GM19239 (cell line): ENCODE measurements at places on chromosomes 1 and 21.

- no peak for DNase-seq
These were observed 50.4 kb downstream of the KIF21B start for GRCh38 chr1:200972985-200973742.

GRCh38 chr1:208007938-208008342, 97.0 kb upstream of the CD34 start:
- no peak for DNase-seq

DNA sequence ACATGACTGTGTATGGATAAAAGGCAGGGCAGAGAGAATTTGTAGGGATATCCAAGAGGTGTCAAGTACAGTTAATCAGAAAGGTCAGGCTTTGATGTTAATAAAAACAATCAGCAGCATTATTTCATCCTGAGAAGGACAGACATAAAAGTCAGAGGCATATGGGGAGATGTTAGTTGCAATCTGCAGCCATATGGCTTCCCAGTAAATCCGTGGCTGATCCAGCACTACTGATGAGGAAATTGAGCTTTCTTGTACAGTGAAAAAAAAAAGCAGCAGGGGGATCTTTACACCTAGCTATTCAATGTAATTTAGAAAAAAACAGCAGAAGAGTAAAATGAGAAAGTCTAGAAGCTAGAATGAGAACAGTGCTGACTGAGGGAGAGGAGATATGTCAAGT, 2.2 kb upstream of the SPRR1B start:
- no peak for DNase-seq

DNA sequence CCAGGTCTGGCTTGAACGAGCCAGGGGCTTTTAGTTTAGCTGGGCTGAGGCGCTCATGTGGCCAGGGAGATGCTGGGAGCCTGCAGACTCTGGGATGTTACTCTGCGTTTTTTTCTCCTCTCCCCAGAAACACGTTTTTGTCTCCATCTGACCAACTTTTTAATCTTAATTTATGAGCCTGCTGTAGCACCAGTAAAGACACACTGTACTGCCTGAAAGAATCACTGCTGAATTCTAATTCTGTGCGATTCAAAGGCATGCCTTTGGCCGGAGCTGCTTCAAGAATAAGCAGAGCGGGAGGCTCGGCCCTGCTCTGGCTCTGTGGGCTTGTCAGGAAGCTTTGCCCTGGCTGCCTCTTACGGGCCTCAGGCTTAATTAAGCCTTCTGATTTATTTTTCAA, 129.5 kb downstream of the CAMTA1 start:
- DNase-seq, result no peak

GRCh38 chr1:1907098-1907736, 7.8 kb upstream of the CALML6 start:
- DNase-seq, result no peak

- no peak for DNase-seq
These were observed 18.0 kb downstream of the NLRP3 start for GRCh38 chr1:247434005-247434404.

- DNase-seq, result no peak
These were observed 493.0 kb upstream of the PLXNA2 start for GRCh38 chr1:208737161-208737560.

GRCh38 chr21:35428001-35428320, 378.9 kb upstream of the RUNX1 start:
- DNase-seq, result no peak

DNA sequence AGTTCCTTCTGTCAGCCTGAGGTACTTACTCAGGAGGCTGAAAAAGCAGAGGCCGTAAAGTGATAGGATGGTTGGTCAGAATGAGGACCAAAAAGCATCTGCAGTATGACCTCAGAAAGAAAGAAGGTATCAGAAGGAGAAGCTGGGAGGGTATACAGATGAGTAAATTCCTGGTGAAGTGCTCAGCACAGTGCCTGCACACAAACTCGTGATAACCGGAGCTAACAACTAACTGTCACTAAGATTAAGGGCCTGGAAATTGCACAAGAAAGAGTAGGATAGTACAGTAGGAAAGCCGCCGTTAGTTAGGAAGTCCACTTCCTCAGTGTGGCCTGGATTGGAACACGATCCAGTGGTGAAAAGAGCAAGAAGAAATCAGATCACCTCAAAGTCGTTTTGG, 62.6 kb downstream of the VPS26C start:
- no peak for DNase-seq

GRCh38 chr1:203569490-203570318, 56.9 kb upstream of the ATP2B4 start:
- DNase-seq, result no peak

DNA sequence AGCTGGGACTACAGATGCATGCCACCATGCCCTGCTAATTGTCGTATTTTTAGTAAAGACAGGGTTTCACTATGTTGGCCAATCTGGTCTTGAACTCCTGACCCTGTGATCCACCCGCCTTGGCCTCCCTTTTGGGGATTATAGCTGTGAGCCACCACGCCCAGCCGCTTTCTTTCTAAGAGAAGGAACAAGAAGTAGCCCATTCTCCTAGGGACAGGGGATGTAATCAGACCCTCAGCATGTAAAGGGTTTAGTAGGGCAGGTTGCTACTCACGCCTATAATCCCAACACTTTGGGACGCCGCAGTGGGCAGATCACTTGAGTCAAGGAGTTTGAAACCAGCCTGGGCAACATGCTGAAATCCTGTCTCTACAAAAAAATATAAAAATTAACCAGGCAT, 189.7 kb downstream of the TOMM20 start:
- DNase-seq, result no peak

DNA sequence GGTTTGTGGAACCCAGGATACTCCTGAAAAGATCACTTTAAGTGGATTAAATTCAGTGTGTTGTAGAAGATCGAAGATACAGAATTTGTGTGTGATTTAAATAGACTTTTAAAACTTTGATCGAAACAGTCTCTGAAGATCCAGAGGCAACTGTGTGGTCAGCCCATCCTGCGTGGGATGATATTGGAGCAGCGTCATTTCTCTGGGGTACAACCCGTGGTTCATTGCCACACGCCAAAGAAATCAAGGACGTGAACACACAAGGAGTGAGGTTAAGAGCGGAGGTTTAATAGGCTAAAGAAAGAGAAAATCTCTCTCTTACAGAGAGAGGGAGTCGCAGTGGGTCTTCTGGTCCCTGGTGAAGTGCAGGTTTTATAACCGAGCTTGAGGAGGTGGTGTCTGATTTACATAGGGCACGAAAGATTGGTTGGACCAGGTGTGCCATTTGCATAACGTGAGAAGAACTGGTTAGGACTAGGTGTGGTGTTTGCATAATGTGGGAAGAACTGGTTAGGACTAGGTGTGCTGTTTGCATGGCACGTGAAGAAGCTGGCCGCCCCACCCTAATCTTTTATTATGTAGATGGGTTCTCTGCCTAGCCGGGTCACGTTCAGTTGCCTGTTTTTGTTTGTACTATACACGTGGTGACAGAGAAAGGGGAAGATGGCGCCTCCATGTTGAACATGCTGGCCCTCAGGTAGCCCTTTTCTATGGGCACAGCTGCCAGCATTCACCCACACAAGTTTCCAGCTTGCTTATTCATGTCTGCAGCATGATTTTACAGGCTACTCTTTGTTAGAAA, 82.3 kb downstream of the ADSS2 start:
- DNase-seq, result no peak

- DNase-seq, result no peak
These were observed 59.9 kb upstream of the PRRX1 start for GRCh38 chr1:170604065-170604464.

DNA sequence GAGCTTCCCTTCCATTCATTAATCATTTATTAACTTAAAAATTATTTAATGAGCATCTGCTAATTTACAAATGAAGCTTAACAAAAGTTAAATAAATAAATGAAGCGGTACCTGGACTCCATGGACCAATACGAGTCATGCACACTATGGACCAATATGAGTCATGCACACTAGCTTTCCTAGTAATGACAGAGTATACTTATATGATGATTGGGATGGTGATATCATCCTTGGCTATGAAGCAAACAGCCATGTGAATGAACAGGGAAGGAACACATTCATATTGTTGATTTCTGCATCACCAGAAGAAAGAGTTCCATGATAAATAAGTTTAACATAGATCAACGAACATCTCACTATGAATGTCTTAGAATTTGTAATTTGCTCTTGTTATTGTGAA, 109.9 kb downstream of the SPAG17 start:
- DNase-seq, result no peak

GRCh38 chr21:43611598-43612369, 47.5 kb downstream of the HSF2BP start:
- peak; percentile 23 for DNase-seq

DNA sequence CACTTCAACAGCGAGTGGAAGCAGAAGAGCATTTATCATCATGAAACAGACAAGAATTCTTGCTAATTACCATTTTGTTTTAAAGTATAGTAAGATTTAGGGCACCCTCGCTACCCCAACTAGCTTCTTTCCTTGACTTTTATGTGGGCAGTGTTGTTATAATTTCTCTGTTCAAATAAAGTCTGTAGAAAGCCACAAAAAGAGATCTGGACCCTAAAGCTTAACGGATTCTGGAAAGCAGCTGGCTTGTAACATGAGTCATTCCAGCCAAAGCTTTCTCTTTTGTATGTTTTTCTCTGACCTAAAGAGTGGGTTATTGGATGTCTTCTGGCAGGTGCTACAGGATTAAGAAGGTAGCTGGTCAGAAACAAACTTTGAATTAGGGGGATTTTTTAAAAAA, 37.4 kb downstream of the RUNX1 start:
- no peak for DNase-seq

DNA sequence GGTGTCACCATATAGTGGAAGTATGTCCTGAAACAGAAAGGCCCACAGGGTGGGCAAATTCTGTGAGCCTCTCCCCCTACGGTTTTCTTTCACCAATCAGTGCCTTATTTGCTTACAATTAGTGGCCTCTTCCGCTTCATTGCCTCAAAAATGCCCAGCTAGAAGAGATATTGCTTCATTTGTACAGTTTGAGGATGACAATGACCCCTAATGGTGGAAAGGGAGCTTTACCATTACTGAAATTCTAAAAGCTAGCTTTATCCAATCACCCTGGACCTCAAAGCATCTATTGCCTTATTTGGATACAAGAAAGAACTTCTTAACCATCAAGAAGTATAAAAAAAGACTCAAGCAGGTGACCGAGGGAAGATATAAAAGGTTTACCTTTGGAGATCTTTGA, 49.6 kb downstream of the LRRC71 start:
- no peak for DNase-seq

DNA sequence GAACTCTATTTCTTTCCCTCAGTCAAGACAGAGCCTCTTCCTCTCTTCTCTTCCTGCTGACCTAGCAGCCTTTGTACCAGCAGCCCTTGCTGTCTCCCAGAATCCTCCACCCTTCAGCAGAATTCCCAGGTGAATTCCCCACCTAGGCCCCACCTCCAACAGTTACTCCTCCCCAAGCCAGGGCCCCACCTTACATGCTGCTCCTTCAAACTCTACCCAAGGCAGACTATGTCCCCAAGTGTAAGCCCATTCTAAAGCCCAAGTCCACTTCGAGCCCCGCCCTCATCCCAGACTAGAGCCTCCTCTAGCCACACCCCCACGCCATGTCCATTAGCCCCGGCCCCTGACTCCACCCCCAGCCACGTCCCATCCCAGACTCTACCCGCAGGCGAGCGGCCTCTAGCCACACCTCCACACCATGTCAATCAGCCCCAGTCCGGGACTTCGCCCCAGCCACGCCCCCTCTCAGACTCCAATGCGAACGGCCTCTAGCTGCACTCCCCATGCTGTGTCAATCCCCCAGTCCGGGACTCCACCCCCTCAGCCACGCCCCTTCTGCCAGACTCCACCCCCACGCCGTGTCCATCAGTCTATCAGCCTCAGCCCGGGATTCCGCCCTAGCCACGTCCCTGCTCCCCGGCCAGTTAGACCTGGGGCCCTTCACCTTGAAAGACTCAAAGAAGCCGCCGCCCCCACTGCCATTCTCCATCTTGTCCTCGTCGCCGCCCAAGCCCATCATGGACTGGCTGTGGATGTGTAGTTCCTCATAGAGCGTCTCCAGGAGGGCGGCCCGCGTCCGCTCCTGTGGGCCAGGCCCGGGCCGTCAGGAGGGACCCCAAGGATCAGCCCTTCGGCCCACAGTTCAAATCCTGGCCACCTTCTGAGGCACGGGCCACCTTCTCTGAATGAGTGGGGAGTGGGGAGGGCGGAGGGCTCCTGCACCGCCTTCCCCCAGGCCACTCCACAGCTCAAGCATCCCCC, 61.3 kb downstream of the RAP1GAP start:
- DNase-seq, result peak; percentile 88
